T-helper 9 cell (primary cell): ENCODE measurements at places on chromosomes 7 and 10.

DNA sequence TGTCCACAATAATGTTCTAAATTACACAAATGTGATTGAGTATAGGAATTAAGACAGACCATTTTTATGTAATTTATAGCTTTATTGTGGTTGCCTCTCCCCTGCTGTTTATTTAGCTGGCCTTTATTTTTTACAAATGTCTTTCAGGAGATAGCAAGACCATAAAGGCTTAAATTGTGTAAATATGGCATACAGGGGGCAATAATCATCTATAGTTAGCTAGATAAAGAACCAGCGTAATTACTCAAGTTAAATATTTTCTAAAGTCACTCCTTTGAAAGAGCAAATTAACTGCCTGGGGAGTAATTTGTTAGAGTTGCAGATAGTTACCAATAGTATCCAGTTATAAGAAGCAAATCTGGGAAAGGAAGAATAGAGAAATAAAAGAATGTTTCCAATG is at the start of gene MALRD1:
Gene MALRD1, plus strand, starts transcription at position 313 of the 400 bp plus-strand sequence. CDS start 138 bp downstream, outside the sequence.
- no peak for DNase-seq

DNA sequence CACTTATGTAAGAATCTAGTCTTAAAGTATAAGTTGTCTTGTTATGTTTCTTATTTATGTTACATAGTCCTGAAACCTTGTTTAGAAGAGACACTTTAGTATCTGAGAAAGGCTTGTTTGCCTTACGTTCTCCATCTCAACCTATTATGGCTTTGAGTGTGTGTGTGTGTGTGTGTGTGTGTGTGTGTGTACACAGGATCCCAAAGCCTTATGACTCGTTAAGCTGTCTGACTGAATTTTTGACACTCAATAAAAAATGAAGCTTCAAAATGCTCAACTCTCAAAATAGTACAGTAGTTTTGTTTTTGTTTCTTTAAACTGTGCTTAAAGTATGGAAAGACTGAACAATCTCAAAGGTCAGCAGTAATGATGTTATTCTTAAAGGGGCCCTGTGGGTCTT is 18.0 kb downstream of the CALU start:
- no peak for DNase-seq

- no peak for DNase-seq
These were observed 704 bp upstream of the ERLIN1 start for GRCh38 chr10:100186253-100187212.

DNA sequence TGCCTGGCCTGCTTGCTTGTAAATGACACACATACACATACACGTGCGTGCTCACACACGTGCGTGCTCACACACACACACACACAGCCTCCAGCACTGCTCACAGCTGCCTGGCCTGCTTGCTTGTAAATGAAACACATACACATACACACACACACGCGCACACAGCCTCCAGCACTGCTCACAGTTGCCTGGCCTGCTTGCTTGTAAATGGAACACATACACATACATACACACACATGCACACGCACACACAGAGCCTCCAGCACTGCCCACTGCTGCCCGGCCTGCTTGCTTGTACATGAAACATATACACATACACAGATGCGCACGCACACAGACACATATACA is 397.2 kb downstream of the PLXNA4 start:
- no peak for DNase-seq

- no peak for DNase-seq
These were observed 28.4 kb upstream of the FKBP9 start for GRCh38 chr7:32928785-32929298.

DNA sequence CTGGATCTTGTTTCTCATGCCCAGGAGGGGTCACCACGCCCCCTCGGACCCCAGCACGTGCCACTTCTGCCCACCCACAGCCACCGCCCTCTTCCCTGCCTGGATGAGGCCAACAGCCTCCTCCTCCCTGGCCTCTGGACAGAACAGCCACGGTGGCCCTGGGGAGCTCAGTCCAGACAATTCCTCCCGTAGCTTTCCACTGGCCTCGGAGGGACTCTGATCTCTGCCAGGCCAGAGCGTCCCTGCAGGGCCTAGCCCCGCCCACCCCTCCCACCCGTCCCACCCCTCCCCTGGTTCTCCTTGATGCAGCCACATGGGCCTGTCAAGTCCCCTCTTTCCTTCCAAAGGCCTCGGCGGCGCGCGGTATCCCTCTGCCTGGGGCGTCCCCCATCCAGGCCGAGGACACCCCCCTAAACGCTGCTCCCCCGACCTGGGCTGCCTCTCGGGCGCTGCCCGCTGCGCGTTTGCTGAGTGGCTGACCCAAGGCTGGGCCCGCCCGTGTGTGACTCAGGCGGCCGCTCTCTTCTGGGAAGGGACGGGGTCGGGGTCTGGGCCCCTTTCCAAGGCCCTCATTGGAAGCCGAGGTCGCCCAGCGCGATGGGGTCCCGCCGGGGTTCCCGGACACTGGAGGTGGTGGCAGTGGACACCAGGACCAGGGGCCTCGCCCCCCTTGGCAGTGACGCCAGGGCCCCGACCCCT is 557 bp downstream of the TMEM120A start:
- peak; percentile 16 for DNase-seq

DNA sequence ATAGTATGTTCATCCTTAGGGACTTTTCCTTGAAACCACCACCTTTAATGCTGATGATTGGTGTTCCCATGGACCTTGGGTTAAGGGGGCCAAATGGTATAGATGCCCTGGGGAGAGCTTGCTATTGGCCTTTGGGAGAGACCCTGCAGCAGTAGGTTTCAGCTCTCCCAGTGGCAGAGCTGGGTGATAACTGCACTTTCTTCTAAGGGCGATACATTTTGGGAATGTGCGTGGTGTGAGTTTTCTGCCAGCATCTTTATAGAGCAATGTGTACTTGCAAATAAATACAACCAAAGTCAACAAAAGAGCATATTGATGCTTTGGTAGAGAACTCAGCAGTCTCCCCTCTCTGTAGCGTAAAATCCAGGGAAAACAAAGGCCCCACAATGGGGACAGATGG is 404.1 kb downstream of the PAXIP1 start:
- no peak for DNase-seq

GRCh38 chr10:28769091-28769604 is 91.8 kb downstream of the BAMBI start:
- DNase-seq, result no peak

DNA sequence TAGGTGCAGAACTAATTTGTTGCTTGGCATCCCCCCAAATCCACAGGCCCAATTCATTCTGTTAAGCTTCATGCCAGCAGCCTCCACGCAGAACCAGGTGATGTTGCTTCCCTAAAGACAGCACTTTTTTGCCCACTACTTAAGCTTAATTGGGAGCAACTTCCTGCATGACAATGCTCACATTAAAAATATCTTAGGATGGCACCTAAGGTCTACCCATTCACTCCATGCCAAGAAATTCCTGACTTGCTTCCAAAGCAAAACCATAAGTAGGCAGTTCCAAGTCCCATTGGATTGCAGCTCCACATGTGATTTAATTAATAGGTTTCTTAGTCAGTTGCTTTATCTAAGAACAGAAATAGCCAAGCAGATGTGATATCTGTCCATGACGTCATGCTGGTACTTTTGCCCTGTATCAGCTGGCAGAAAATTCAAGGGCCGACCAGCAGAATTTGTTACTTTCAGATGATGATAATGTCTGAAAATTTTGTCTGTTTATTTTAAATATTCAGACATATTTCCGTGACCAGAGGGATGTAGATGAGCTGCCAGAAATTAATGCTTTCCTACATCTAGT is 325.5 kb downstream of the LHFPL3 start:
- DNase-seq, result no peak

- DNase-seq, result no peak
These were observed 205.2 kb upstream of the SVIL start for GRCh38 chr10:29839826-29840515.

- no peak for DNase-seq
These were observed 431.5 kb upstream of the PCDH15 start for GRCh38 chr10:55232553-55232952.

DNA sequence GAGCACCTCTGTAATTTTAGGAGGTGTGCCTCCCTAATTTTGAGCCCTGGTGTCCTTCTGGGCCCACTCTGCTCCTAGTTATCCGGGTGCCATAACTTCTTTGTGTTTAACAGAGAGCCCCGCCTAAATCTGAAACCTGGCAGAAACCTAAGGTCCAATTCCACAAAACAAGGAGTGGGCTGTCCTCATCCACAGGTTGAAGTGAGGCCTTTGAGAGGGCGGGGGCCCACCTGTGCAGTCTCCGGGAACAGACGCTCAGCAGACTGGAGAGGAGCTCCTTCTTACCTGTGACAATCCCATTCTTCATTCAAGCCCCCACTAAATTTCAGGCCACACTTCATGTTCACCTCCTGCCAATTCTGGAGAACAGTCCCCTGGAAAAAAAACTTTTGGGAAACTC is 10.9 kb downstream of the TMEM72 start:
- DNase-seq, result no peak

- DNase-seq, result no peak
These were observed 15.1 kb downstream of the NUDT1 start for GRCh38 chr7:2257046-2257551.

- no peak for DNase-seq
These were observed 102.5 kb downstream of the SAMD9 start for GRCh38 chr7:93015101-93015778.

DNA sequence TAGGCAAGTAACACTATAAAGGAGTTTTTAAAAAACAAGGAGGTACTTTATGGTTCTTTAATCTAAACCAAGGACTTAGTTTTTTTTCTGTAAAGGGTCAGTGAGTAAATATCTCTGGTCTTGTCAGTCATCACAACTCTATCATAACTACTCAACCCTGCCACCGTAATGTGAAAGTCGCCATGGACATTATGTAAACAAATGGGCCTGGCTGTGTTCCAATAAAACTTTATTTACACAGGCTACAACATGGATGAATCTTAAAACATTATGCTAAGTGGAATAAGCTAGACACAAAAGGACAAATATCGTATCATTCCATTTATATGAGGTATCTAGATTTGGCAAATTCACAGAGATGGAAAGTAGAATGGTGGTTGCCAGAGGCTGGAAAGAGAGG is 60.8 kb upstream of the SP4 start:
- no peak for DNase-seq

GRCh38 chr7:129689995-129690581 is 78.6 kb downstream of the NRF1 start:
- no peak for DNase-seq

- DNase-seq, result peak; percentile 45
These were observed 207.6 kb upstream of the KLF14 start for GRCh38 chr7:130941322-130942210.

DNA sequence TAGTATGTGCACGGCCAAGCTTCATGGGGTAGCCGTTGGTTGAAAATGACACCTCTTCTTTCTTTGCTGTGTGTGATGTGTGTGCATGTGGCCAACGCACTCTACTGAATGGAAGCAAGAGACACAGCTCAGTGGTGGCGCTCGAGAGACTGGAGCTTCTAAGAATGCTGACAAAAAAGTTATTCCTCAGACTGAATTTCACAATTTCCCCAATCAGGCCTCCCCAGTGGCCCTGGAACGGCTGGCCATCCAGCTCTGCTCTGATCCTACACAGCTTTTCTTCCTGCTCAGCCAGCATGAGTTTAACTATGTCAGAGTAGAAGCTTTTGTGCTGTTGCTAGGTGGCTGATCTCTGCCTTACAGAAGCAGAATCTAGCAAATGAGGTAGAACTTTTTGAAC is 186.7 kb upstream of the PLXDC2 start:
- DNase-seq, result no peak

GRCh38 chr10:78336402-78336791 is 302.7 kb downstream of the RPS24 start:
- DNase-seq, result no peak

GRCh38 chr7:127609297-127609696 is 8.6 kb downstream of the PAX4 start:
- no peak for DNase-seq

DNA sequence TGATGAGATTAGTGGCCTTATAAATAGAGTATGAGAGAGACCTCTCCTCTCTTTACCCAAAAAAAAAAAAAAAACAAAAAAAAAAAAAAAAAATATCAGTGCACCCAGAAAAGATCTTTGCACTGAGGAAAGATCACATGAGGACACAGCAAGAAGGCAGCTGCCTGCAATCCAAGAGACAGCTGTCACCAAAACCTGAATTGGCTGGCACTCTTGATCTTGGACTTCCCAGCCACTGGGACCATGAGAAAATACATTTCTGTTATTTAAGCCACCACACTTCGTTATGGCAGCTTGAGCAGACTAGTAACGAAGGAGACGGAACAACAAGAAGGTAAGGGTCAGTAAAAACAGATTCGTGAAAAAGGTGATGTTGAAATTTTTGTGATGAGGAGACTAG is 47.0 kb downstream of the TMEM106B start:
- DNase-seq, result no peak

DNA sequence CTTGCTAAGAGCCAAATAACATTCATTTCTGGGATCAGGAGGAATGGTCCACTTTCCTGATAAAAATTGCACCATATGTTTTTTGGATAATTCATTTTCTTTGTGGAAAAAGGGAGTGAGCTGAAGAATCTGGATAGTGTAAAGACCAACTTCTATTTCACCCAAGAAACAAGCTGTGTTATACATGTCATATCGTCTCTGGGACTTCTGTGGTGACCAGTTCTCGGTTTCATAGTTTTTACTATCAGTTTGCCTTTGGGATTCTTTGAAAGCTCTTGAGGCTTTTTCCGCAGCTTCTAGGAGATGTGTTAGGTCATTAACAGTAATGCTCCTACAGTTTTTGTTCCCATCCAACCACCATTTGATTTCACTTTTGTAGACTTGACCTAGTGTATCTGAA is 14.4 kb upstream of the SAMD9 start:
- no peak for DNase-seq

GRCh38 chr7:98434087-98434486 is 33.2 kb upstream of the BAIAP2L1 start:
- no peak for DNase-seq

- no peak for DNase-seq
These were observed 115.2 kb downstream of the SORBS1 start for GRCh38 chr10:95445837-95446486.

DNA sequence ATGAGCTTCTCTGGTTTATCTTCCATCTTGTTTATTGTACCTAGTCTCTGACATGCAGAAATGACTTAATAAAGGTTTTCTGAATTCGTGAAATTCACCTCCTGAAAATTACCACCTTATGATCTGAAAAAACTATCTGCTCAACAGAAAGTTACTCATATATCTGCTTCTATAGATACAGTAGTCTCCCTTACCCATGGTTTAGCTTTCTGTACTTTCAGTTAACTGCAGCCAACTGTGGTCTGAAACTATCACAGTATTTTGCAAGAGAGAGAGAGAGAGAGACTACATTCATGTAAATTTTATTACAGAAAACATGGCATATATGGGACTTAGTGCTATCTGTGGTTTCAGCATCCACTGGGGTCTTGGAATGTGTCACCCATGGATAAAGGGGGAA is 909.0 kb upstream of the C7orf33 start:
- DNase-seq, result no peak

- DNase-seq, result no peak
These were observed at the start of gene LRRN3 for GRCh38 chr7:111090846-111091245. Gene LRRN3, plus strand, starts transcription at chr7:111091127. Its CDS starts 31,646 bp downstream, at chr7:111122773.

DNA sequence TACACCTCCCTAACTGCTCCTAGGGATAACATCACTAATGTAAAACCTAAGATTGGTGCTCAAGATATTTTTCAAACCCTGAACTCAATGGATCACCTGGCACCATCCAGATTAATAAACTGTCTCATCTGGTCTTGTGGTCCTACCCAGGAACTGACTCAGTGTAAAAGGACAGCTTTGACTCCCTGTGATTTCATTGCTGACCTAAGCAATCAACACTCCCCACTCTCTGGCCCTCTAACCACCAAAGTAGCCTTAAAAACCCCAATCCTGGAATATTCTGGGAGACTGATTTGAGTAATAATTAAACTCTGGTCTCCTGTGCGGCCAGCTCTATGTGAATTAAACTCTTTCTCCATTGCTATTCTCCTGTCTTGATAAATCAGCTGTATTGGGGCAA is 6.2 kb upstream of the USP54 start:
- DNase-seq, result no peak
